Activated gamma-delta T cell (primary cell): ENCODE measurements at places on chromosomes 6 and 20.

DNA sequence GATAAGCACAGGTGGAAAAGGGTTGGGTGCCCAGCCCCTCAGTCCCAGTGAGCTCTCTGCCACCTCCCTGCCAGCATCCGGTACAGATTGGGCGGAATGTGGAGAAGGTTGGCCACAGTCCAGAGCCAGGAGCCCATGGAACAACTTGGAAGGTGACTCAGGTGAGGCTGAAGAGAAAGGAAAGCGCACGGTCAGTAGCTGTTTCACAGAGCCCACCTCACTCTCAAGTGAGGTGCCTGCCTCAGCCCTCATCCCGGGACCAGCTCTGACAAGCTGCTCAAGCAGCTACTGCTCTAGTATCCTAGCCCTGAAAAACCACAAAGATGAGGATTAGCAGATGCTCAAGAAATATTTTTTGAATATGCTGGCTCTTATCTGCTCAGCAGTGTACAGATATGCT is 1.1 kb upstream of the MMP24OS start:
- no peak for DNase-seq

GRCh38 chr20:48153523-48153922 is 368.2 kb upstream of the SULF2 start:
- no peak for DNase-seq

- no peak for DNase-seq
Measured at GRCh38 chr6:167827583-167828324, 1.0 kb downstream of the AFDN start.

GRCh38 chr6:151875524-151875923 is 68.0 kb downstream of the ESR1 start:
- no peak for DNase-seq

DNA sequence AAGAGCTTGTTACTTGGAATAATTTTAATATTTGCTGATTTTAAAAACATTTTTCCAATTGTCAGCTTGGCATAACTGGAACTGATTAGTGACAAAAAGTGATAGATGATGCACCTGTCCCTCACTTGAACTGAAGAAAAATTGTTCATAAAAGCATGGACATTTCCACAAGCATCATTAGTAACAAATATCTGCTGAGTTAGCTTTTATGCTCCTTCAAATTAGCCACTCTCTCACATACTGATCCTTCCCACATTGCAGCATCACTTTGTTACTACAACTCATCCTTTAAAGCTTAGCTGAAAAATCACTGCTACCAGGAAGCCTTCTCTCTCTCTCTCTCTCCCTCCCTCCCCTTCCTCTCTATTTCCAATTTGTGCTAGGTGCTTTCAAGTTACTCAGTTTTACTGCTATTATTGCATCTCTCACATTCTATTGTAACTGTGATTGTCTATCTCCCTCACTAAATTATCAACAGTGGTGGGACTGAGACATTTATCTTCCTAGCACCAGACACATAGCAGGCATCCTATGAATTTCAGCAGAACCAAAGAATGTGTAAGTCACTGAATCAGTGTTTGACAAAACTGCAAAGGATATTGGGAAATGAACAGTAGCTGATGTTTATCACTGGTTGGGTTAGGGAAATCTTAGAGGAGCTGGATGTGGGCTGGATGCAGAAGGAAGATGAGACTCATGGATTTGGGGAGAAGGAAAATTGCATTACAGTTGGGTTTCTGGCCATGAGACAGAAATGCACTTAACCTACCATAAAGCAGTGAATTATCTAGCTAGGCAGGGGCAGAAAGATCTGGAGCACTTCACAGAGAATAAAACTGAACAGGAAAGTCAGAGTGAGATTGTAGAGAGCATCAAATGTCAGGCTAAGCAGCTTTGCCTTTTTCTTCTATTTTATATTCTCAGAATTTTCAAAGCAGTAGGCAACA is 128.4 kb upstream of the PLN start:
- no peak for DNase-seq

DNA sequence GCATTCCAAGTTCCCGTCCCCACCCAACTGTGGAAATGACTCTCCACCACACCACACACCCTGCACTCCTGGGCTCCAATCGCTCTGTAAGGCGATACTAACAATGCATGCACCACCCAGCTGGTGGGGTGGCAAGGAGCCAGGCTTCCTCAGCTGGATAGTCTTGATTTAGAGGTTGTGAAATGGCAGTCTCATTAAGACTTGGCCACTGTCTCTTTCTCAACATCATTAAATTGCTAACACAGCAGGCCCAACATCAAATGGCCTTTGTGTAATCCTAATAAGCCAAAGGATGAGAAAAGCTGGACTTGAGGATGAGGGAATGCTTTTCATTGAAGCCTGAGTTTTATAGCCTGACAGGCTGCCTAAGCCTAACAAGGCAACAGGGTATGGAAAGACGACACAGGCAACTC is 223.7 kb downstream of the GMDS start:
- DNase-seq, result no peak

DNA sequence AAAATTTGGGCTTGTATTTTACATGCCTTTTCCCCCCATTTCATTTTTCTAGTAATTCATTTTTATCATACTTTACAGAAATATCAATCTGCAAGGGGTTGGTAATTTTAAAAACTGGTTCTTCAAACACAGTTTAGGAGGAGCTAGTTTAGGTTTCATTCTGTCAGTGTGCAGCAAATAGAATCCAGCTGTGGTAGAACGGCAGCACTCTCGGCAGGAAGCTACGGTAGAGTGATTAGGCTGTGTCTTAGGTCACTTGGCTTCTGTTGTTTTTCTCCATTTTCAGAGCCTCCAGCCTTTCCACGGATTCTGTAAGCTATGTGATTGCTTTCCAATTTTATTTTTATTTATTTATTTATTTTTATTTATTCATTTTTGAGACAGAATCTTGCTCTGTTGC is 32.7 kb downstream of the TLDC2 start:
- DNase-seq, result no peak

GRCh38 chr6:84390851-84391250 is 163.4 kb upstream of the CEP162 start:
- DNase-seq, result no peak

DNA sequence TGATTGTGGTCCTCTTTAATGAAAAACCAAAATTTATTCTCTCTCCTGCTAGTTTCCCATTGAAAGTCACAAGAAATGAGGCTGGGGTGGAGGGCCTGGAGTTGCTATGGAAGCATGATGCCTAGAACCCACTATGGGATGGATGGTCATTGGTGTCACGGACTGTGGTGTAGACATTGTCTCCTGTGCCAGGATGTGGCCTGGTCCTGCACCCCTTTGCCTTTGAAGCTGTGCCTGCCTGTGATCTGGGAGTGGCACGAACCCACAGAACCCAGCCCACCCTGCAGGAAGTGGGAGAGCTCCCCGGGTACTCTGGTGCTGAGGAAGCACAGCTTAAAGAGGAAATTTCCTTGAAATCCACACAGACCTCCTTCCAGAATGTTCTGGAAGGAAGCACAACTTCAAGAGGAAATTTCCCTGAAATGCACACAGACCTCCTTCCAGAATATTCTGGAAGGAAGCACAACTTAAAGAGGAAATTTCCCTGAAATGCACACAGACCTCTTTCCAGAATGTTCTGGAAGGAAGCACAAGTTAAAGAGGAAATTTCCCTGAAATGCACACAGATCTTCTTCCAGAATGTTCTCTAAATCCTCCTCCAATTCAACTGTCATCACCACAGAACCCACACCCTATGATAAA is 105.6 kb downstream of the CDH26 start:
- DNase-seq, result no peak

- DNase-seq, result no peak
Measured at GRCh38 chr6:45445749-45446549, 68.2 kb upstream of the SUPT3H start.

DNA sequence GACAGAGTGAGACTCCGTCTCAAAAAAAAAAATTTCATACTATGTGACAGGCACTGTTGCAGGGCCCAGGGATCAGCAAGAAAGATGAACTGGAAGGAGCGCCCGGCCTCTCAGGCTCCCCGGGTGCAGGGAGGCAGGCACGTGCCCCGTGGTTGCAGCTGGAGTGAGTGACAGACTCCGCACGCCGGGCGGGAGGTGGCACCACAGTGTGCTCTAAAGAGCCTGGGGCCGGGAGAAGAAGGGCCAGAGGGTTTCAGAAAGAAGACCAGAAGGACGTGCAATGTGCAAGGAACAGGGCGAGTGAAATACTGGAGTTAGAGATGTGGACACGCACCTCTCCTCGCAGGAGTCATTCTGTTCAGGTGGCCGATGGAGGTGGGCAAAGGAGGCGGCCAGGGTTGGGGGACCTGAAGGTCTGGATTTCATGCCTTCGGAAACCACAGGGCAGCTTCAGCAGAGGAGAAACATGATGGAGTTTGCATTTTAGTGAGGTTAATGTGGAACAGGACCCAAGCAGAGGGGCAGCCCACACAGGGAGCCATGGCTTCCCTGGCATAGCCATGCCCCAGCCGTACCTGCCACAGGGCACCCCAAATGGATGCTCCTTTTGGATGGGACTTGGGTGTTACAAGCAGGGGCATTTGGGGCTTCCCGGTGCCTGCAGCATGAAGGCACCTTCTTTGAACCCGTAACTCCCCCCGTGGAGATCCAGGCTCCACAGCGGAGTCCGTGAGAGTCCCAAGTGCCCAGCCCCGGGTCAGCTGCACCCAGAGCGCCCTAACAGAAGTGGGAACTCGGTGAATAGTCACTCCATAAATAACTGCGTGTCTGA is 226.2 kb downstream of the ERMARD start:
- no peak for DNase-seq

GRCh38 chr20:2820896-2821869 is 5.0 kb downstream of the TMEM239 start:
- DNase-seq, result no peak

GRCh38 chr6:31465718-31466117 is 32.2 kb upstream of the MICB start:
- DNase-seq, result no peak

- no peak for DNase-seq
Measured at GRCh38 chr6:167580619-167580911, 246.1 kb upstream of the AFDN start.

GRCh38 chr6:109867970-109868358 is 110.1 kb upstream of the GPR6 start:
- DNase-seq, result no peak

- DNase-seq, result no peak
Measured at GRCh38 chr20:199996-200395, 10.5 kb upstream of the DEFB128 start.

DNA sequence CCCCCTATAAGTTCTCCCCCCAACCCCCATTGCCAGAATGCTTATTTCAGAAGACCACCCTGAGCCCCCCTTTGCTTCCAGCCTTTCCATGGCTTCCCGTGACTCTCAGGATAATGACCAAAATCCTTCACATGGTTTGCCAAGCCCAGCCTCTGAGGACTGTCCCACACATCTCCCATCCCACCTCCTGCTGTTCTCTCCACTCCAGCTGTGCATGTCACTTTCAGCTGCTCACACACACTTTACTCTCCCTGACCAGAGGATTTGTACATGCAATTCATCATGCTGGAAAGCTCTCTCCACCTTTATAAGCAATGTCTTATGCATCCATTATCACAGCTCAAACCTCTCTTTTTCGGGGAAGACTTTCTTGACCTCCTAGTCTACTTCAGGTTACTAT is 164.2 kb downstream of the PRL start:
- DNase-seq, result no peak

DNA sequence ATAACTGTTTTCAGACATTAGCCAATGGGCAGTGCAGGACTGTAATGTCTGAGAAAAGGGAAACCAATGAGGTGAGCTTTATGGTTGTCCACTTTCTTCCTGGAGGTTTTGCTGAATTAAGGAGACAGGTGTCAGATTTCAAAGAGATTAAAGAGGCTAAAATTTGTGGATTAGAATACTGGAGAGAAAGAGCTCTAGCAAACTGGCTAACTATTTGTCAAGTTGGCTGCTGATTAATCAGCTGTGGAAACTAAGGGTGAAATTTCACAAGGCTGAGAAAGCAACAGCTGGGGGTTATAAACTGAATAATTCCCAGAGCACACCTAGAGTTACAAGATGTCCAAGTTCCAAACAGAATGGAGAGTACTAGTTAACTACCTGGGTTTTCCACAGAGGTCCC is 198.9 kb downstream of the TBC1D32 start:
- DNase-seq, result no peak

- no peak for DNase-seq
Measured at GRCh38 chr6:9467741-9468140, 947.1 kb downstream of the TFAP2A start.

GRCh38 chr6:37008484-37009465 is 3.3 kb downstream of the FGD2 start:
- no peak for DNase-seq

DNA sequence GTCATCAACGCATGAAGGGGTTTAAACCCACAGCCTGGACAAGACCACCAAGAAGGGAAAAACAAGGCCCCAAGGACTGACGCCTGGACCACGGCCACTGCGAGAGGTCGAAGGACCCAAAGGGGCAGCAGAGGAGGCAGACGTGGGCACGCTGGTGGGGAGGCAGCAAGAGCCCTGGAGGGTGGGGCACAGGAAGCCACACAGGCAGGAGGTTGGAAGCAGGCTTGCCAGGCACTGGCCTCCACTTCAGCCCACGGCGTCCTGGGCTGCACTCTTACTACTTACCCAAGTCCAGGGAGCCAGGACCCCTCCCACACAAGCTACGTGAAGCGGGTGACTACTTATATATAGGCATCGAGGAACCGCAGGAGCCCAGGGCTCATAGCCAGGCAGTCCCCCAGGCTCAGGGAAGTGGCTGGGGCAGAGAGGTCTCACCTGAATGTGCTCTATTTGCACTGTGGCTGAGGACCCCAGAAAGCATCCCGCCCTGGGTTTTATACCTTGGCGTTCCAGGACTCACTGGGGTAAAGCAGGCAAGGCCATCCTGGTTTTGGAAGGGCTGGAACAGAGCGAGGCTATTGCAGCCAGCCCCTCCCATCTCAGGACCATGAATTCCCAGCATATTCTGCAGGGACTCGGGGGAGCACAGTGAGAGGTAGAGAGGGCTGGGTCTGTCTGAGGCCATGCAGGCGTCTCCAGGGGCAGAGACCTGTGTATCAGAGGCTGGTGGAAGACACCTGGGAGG is 113.8 kb upstream of the AFDN start:
- DNase-seq, result no peak

DNA sequence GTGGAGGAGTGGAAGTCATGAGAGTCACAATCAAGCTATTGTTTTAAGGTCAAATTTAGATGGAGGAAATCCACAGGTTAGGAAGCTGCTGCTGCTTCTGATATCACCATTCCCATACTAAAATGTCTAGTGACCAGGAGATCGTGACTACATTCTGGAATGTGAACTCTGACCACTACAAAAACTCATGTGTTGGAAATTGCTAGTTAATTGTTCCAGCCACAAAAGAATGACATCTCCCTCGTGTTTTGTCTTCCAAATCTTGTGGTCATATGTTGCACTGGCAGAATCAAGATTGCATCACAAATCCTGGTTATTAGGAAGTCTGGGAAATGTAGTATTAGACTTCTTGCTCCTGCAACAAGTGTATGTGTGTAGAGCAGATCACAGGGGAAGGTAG is 441.9 kb downstream of the CD109 start:
- DNase-seq, result no peak

DNA sequence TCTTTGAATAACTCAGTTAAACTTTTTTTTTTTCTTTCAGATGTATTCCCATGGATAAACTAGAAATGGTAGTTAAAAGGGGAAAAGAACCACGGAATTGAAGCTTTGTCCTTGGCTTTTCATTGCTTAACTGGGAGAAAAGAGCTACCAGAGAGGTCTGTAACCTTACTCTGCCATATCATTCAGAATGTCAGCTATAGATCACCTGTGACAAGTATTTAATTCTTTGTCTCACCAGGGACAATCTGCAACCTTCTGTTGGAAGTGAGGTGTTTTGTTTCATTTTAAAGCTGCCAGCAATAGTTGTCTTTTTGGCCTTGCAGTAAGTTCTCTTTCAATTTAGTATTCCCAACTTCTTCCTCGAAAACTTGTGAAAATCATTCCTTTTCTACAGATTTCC is 618.4 kb downstream of the FRK start:
- no peak for DNase-seq
